Activated T-cell treated with anti-CD3 and anti-CD28 coated beads for 48 hours (primary cell): ENCODE measurements at places on chromosomes 3 and 15.

- no peak for DNase-seq
These were observed 390.1 kb downstream of the IL20RB start for GRCh38 chr3:137347817-137348368.

DNA sequence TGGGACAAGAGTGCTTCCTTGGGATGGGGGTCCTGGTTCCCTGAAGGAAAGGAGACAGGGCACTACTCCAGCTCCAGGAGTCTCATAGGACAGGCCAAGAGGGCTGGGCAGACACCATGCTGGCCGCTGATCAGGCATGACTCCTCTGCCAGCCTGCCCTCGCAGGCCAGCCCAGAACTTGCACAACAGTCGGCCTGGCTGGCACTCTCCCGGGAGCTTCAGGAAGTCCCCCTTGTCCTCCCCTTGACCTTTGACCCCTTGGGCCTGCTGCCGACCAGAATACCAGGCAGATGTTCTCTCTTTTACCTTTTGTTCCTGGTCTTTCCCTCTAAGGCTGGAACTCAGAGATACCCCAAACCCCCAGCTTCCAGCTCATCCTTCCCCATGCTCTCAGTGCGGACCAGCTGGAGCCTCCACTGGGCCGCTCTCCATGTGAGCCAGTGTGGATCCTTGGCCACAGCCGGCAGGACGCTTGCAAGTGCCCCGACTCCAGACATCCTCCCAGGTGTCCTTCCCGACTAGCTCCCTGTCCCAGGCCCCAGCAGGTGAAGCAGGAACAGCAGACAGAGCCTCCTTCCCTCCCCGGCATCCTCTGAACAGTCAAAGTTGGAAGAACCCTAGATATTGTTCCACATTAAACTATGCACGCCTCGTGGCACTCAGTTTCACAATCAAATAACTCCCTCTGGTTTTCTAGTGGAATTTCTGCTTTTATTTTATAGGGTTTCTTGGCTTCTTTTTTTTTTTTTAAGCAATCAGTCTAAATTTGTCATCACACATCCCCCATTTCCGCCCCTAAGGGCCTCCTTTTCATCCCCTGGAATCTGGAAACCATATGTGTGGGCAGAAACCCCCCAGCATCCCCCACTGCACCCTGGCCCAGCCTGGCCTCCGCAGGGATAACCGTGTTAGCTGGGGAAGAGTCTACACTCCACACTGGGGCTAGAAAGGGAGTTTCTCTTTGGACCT, 15.7 kb downstream of the VPS18 start:
- DNase-seq: no peak

- no peak for DNase-seq
These were observed 12.8 kb downstream of the TPRG1 start for GRCh38 chr3:189184566-189184965.

GRCh38 chr3:16508591-16508995, 4.9 kb downstream of the RFTN1 start:
- DNase-seq: no peak

DNA sequence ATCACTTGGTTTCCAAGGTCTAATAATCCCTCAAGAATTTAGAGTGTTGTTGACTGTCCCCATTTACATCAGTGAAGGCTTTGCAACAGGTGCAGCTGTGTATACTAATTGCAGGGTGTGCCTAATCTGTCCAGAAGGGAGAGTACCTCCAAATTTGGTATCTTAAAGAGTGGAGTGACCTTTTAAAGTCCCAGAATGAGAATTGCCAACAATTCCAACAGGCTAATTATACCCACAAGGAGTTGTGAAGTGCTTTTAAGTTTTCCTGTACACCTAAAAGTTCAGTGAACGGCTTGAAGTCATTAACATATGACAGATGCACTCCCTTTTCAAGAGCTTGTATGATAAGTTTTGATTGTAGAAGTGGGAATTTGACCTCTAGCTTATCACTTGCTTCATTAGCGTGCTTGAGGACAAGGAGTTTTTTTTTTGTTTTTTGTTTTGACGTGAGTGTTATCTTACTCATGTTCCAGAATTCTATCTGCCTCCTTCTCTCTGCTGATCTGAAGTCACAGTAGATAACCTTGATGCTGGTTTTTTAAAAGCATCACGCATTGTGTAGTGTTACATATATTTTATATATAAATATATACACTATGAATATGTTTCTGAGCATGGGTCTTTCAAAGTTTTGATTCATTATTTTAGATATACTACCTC, 26.3 kb downstream of the CDIN1 start:
- no peak for DNase-seq

GRCh38 chr3:43817825-43818224, 127.1 kb downstream of the ABHD5 start:
- DNase-seq: no peak

GRCh38 chr3:88863196-88863595, 244.2 kb upstream of the EPHA3 start:
- DNase-seq: no peak
